ENCODE measurements at places on chromosomes 5 and 9.

DNA sequence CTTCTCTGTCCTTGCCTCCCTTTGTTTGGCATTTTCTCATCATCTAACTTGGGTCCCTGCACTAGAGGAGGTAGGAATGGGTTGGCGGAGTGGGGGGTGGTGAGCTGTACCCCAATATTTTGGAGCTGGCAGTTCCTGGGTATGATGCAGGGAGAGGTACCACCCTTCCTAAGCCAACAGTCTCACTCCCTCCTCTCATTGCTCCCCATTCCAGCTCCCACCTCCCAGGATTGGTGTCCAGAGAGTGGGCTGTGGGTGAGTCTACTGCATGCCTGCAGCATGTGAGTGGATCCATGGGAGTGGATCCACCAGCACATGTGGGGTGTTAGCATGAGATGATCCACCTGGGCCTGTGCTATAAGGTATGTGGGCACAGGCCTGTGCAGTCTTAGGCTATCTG, 22.2 kb upstream of the MYORG start:
- DNase-seq: no peak

- no peak for DNase-seq
Measured at GRCh38 chr9:128457207-128457606, 1.4 kb downstream of the ODF2 start.

DNA sequence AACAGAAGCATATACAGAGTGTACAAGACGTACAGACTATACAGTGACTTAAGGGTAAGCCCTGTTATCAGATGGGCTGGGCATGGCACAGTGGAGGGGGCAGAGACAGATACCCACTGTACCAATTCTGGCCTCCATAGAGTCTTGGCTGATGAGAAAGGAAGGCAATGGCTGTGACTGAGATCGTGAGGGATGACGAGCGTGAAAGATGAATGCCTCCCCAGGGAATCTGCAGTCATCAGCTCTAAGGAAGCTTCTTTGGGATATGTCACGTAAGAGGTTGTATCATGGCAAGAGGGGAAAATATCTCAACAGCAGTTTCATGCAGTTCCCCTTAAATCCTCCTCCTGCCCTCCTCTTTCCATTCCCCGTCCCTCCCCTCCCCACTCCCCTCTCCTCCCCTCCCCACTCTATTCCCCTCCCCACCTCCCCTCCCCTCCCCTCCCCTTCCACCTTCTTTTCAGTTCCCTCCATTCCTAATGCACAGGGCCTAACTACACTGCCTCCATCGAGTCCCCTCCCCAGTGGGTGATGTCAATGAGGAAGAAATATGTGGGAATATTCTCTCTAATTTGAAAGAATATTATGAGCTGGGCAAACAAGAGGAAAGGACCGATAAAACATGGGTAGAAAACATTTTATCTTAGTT, 226.4 kb upstream of the DAP start:
- DNase-seq: no peak

DNA sequence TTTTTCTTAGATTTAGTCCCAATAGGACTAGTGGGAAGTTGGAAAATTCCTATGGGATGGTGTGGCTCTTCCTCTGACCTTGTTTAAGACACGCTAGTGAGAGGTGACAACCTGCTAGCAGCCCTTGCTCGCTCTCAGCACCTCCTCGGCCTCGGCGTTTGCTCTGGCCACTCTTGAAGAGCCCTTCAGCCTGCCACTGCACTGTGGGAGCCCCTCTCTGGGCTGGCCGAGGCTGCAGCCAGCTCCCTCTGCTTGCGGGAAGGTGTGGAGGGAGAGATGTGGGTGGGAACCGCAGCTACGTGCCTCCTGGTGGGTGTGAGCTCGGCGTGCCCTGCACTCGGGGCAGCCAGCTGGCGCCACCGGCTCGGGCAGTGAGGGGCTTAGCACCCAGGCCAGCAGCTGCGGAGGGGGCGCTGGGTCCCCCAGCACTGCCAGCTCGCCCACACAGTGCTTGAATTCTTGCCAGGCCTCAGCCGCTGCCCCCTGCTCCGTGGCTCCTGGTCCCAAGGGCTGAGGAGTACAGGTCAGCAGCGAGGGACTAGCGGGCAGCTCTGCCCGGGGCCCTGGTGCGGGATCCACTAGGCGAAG, 254.5 kb upstream of the ANKRD55 start:
- DNase-seq: no peak

DNA sequence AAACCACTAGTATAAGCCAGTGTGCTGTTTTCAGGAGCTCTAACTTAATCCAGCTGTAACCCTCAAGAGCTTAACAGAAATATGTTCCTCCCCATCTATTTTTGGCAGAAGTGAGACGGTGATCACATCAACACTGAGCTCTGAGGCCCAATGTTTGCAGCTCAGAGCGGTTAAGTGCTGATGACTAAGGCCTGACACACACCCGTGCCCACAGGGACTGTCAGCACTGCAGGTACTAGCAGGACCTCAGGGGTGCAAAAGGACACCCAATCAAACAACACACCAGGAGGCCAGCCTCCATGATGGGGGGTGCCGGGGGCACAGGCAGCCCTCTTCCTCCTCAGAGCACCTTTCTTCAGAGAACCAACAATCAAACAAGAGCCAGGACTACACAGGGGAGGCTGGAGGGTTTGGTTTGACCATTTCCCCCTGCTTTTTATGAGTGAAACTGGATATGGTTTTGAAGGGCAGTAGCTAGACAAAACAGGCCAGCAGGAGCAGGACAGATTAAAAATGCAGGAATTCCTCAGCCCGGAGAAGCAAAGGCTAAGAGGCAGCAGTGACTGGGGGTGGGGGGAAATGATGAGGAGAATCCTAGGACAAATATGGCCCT, 61.3 kb downstream of the RAPGEF1 start:
- DNase-seq: peak; percentile 82

- DNase-seq: no peak
Measured at GRCh38 chr5:180526269-180526668, 32.1 kb downstream of the CNOT6 start.

- no peak for DNase-seq
Measured at GRCh38 chr9:136372561-136373299, 739 bp downstream of the CARD9 start.

GRCh38 chr5:15763754-15764153, 263.8 kb downstream of the FBXL7 start:
- DNase-seq: no peak

DNA sequence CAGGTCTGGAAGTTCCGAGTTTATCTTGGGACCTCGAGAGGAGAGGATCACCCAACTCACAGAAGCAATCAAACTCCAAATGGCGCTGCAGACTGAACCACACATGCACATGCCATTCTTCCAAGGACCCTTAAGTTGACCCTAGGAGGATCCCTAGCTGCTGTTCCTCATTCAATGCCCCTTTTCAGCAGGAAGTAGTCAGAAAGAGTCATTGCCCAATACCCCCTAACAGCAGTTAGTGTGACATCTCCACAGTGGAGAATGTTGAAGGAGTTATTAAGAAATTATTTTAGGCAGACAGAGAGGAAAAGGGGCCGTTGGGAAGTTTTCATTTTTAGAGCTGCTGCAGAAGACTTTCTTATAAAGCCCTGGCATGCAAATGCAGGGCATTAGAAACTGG, 229.9 kb upstream of the DAB2 start:
- DNase-seq: no peak

GRCh38 chr9:120579139-120580050, 572 bp downstream of the CDK5RAP2 start:
- no peak for DNase-seq

- DNase-seq: no peak
Measured at GRCh38 chr5:145825751-145826180, 9.4 kb downstream of the PRELID2 start.

DNA sequence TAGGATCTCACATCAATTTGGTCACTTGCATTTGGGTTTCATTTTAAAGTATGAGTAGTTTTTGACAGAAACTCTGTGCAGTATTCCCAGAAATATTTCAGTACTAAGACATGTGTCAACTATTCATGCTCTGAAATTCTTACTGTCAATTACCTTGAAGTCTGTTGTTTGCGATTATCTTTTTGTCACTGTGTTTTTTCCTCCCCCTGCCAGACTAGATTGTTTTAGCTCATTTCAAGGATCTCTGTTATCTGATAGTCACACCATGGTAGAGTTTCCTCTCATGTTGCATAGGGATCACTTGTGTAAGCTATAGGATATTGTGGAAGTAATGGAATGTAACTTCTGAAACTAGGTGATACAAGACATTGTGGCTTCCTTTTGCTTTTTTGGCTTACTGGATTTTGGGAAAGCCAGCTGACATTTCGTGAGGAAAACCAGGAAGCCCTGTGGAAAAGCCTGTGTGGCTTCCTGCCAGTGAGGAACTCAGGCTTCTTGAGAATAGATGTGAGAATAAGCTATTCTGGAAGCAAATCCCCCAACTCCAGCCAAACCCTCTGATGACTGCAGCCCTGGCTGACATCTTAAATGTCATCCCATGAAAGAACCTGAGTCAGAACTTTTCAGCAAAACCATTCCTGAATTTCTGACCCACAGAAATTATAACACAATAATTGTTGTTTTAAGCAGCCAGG, 122.2 kb downstream of the FGF10 start:
- no peak for DNase-seq

GRCh38 chr9:76852026-76852425, 53.9 kb downstream of the PRUNE2 start:
- no peak for DNase-seq

DNA sequence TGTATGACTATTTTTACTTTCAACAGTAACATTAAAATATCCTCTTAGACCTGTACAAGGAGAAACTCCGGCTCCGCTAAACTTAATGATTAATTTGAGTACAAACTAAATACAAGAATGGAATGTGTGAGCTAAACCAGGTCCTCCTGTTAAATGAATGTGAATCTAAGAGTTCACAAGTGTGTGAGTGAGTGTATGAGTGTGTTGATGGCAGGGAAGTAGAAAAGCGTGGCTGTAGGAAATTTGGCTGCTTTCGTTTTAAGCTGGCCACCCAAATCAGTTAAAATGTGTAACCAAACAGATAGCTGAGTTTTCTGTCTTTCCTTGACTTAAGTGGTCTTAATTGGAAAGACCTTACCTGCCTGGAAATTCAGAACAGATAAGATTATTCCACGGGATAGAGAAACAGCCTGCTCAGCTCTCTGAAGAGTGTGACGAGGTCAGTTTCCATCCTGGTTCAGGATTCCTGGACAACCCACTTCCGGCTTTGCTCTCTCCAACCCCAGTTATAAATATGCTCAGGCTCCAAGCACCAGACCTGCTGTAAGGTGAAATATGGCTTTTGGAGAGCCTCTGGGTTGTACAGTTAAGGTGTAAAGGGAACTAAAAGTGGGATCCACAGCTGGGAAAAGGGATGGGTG, 908.6 kb upstream of the EDIL3 start:
- no peak for DNase-seq

- DNase-seq: no peak
Measured at GRCh38 chr9:8207596-8207995, 408.0 kb upstream of the DMAC1 start.

- no peak for DNase-seq
Measured at GRCh38 chr5:147432323-147432722, 77.5 kb downstream of the DPYSL3 start.

GRCh38 chr5:88667496-88668201, 215.3 kb downstream of the MEF2C start:
- DNase-seq: no peak

DNA sequence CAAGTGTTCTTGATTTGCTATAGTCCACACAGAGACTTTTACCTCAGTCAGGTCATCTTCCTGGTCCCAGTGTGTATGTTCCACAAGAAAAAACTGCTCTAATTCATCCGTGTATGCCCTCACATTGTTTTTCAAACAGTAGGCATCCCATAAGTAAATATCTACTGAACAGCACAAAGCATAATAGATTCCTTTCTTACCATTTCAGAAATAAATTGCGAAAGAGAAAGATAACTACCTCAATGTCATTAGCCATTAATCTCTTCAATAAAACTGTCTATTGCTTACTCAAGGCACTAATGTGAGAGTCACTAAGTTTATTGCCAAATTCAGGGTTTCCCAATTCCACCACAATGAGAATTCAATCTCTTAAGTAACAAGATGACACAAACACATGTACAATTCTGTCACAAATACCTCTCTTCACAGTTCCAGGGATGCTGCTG, 9.6 kb downstream of the FBXW2 start:
- DNase-seq: no peak

- no peak for DNase-seq
Measured at GRCh38 chr5:89445106-89445745, 562.2 kb upstream of the MEF2C start.

DNA sequence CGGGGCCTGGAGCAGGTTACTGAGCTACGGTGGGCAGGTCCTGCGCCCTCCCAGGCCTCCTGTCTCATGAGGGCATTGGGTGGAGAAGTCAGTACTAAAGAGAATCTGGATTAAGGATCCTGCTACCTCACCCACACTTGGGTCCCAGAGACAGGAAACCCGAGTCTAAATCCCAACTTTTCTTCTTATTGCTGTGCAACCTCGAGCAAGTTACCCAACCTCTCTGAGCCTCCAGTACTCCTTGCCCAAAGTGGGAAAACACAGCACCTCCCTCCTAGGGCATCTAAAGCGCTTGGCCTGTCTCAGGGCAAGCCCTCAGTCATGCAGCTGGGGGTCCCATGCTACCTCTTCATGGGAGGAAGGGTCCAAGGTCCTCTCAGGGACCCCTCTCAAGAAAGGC, 28.2 kb downstream of the ASS1 start:
- DNase-seq: no peak

DNA sequence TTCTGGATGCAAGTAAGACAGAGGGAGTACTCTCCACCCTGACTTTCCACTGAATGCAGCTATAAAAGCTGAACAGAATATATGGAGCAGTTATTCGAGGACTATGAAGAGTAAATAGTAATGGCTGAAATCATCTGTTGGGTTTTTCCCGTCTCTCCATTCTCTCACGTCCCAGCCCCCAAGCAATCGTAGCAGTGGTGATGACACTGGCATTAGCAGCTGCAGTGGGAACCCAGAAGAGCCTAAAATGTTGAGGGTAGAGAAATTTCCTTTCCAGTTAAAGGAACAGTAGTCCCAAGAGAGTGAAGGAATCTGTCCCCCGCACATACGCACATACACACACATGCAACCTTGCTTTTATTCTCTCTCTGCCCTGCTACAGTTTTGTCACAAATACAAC, 33.2 kb downstream of the MED27 start:
- DNase-seq: no peak

- peak; percentile 29 for DNase-seq
Measured at GRCh38 chr5:1763548-1763911, 36.1 kb downstream of the MRPL36 start.

DNA sequence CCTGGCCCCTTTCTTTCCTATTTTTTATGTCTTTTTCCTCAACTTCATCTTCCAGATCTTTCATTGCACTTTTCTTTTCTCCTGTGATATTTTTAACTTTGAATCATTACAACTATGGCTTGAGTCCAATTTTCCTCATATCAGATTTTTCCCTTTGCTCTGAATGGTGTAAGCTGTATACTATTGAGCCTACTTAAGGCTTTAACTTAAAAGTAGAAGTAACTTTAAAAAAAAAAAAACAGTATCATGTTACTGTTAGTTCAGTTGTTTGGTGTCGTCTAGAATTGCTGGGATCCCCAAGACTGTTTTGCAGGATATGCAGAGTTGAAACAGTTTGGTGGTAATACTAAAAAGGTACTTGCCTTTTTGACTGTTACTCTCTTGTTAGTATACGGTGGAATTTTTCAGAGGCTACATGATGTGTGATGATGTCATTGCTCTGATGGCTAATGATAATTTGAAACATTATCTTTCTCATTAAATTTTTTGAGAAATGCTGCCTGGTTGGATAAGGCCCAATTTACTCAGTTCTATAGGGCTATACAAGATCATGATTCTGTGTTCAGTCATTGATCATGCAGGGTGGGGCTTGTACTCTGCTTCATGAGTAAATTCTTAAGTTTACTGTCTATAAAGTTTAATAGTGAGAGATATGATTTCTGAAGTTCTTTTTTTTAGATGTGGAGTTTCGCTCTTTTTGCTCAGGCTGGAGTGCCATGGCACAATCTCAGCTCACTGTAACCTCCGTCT, 8.8 kb downstream of the NAA35 start:
- no peak for DNase-seq

- no peak for DNase-seq
Measured at GRCh38 chr9:126367616-126368015, 41.0 kb downstream of the MVB12B start.

Data from CD4-positive, alpha-beta T cell (primary cell).